ENCODE measurements at places on chromosomes 5 and 9. TPM values are rescaled to one million over a fixed set of nuclear protein-coding genes. Genes with fewer than 3 reads are reported as not detected.

The TMEM215 gene
- 0.09 TPM for total RNA-seq

The ZNF462 gene
- 24.4 TPM for total RNA-seq

The CAMK2A gene
- total RNA-seq = 1.3 TPM

The SLC45A2 gene
- total RNA-seq = not detected

The FABP6 gene
- total RNA-seq = 4.9 TPM

The SOX30 gene
- total RNA-seq = not detected

The CA9 gene
- not detected for total RNA-seq

The LCN1 gene
- not detected for total RNA-seq

The SPINK13 gene
- not detected for total RNA-seq

The KCNMB1 gene
- total RNA-seq = 2.5 TPM

The HMGCR gene
- total RNA-seq = 83.1 TPM

The ACOT12 gene
- total RNA-seq = not detected

The FGF1 gene
- total RNA-seq = 0.97 TPM

The IGFBPL1 gene
- 0.35 TPM for total RNA-seq

The SELENOP gene
- total RNA-seq = 705 TPM

The FOXD4L4 gene
- total RNA-seq = 0.77 TPM

The TPPP gene
- total RNA-seq = 16.2 TPM

The TBC1D13 gene
- 25.6 TPM for total RNA-seq

The GPBP1 gene
- 70.6 TPM for total RNA-seq

The STKLD1 gene
- total RNA-seq = 1.6 TPM

The POLR3G gene
- total RNA-seq = 1.8 TPM

The TMC1 gene
- total RNA-seq = not detected

The GPR151 gene
- not detected for total RNA-seq
